Testis (tissue), 5 donors: ENCODE measurements at places on chromosomes 11 and 22.

- no peak for DNase-seq
These were observed 15.7 kb downstream of the DTX4 start for GRCh38 chr11:59187587-59187986.

DNA sequence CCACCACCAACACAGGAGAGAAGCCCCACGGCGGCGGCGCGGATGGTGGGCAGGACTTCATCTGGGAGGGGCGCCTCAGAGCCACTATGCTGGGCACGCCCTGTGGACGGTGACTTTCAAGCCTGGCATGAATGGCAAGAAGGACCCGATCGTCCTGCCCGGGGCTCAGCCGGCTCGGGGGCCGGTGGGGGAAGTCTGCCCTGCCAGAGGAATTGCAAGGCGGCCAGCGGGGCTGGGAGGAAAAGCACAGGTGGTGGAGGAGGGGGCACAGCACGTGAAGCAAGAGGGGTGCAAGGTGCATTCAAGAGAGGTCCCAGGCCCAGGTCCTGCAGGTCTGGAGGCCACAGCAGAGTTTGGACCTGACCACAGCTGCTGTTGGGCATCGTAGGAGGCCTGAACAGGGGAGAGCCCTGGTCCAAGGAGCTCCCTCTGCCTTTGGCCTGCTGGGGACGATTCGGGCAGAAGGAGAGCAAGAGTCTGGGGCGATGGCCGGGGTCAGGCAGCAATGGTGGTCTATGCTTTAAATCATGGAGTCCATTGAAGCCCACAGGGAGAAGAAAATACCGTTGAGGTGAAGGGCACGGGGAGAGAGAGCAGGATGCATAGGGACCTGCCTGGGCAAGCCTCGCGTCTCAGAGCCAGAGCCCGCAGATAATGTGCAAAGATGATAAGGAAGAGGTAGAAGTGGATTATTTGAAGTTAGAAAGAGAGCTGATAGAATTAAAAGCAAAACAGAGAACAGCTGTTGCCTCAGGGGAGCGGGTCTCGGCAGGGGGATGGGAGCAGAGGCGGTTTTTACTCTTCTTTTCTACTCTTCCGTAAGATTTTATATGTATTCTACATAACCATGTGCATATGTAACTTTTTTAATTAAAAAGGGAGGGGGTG, 82.6 kb upstream of the SHISAL1 start:
- peak; percentile 1 for DNase-seq

DNA sequence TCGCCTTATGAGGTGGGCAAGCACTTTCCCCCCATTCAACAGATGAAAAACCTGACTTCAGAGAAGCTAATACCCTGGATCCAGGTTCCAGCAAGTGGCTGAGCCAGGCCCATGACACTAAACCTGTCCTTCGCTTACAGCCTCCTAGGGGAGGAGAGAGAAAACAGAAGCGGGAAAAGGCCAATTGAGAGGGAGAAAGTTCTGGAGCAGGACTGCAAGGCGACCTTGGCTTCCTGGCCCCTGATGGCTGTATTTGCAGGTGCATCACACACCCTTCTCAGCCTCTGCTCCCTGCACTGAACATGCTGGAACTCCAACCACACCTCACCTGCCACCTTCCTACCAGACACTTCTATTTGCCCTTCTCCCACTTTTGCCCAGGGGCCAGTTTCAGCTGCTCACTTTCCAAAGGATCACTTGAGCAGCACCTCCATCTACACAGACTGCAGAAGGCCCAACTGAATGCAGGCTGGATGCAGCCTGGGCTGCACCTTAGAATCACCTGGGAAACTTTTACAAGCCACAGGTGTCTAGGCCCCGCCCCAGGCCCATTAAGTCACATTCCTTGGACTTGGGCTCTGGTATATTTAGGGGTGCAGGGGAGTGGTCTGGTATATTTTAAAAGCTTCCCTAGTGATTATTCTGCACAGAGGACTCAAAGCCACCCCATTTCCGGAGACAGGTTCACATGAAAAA, 14.3 kb upstream of the ADA2 start:
- DNase-seq: no peak

DNA sequence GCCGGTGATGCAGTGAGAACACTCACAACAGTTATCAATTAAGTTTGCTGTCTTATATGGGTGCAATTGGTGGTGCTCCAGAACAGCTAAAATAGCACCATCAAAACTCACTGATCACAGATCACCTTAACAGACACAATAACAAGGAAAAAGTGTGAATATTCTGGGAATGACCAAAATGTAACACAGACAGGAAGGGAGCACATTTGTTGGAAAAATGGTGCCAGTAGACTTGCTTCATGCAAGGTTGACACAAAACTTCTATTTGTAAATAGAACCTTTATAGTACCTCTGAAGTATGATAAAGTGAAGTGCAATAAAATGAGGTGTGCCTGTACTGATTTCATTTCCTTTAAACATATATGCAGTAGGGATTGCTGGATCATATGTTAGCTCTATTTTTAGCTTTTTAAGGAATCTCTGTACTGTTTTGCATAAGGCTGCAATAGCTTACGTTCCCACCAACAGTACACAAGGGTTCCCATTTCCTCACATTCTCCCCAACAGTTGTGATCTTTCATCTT, 56.7 kb upstream of the GLYATL1B start:
- no peak for DNase-seq

- DNase-seq: no peak
These were observed 94.3 kb downstream of the ETS1 start for GRCh38 chr11:128492903-128493569.

- DNase-seq: peak; percentile 81
These were observed 6.1 kb downstream of the SMCO4 start for GRCh38 chr11:93537049-93537448.

- no peak for DNase-seq
These were observed 415.8 kb downstream of the DYNC2H1 start for GRCh38 chr11:103525069-103525468.

- peak; percentile 41 for DNase-seq
These were observed 673 bp downstream of the CDON start for GRCh38 chr11:126061707-126062678.

GRCh38 chr11:17382046-17382728, 6.3 kb downstream of the KCNJ11 start:
- no peak for DNase-seq

DNA sequence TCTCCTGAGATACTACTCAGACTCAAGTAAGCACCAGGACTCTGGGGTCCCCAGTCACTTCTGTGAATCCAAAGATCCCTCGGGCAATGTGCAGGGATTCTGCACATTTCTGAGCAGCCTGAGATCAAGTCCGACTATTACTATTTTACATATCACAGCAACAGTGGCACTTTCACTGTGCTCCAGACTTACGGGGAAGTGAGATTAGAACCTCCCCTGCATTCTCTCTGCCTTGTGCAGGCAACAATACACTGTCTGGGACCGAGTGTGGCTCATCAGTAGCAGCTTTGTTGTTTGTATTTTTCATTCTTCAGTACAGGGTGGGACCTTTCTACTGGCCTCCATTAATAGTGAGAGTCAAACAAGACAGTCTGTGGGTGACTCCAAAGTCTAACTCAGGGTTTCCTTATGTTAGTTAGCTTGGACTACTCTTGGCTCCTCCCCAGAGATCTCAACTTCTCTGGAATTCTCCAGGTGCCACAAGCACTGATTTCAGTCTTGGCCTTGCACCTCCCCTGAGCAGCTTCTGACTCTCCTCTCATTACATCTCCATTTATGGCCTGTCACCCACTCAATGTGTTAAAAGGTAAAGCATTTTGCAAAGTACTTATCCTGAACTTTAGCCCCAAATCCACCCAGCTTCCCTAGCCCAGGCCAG, 76.2 kb upstream of the TOP3B start:
- no peak for DNase-seq

GRCh38 chr22:17789379-17790200, 15.3 kb upstream of the BID start:
- no peak for DNase-seq

DNA sequence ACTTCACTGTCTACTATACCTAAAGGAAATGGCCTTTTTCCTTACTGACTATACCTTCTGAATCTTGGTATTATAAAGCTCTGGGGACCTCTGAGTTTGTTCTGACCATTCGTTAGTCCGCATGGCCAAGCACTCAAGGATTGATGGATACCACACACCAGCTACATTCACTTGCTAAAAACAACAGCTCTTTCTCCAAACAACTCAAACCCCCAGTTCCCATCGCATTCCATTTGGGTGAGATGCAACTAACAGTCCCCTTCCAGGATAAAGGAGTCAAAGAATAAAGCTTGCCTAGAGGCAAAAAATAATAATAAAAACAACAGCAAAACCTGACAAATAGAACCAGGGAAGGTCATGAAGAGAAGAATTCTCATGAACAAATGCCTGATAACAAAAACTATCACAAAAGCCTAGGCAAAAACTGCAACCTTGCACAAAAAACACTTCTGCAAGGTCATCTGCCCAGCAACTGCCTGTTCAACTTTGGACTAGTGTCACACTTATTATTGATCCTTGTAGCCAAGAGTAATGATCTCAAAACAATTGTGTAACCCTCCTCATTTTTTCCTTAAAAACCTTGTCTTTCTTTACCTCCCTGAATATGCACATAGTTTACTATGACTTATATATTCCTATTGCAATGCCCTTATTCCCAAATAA, 139.0 kb upstream of the GUCY1A2 start:
- no peak for DNase-seq

DNA sequence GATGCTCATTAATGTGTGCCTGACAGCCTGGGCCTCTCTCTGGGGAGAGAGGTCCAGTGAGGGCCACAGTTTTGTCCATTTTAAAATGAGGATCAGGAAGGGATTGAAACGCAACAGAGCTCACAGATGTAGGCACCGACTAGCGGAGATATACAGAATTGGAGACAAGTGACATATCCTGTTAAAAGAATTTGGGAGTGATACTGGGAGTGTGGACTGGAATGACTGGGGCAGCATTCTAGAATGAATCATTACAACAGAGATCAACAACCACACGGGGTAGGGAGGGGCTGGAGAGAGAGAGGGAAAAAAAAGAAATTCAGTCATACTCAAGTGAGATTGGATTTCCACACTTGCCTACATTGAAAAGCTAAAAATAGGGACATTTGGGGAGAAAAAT, 2.5 kb upstream of the NCAM1 start:
- DNase-seq: no peak

- DNase-seq: peak; percentile 90
These were observed 1.9 kb upstream of the ADM start for GRCh38 chr11:10302744-10303557.

DNA sequence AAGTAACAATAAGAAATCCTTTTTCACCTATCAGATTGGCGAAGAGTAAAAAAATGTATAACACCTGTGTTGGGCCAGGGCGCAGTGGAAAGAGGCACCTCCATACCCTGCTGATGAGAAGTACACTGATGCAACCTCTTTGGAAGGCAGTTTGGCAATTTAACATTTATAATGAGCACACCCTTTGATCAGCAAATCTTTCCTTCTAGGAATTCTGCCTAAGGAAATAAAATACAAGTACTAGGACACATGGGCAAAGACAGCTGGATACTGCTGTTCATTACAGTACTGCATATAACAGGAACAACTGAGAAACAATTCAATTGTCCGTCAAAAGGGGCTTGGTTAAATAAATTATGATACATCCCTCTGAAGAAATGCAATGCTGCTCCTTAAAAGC, 110.1 kb downstream of the RPL27A start:
- no peak for DNase-seq
